ENCODE measurements at places on chromosomes 5 and 9. TPM values are rescaled to one million over a fixed set of nuclear protein-coding genes. Genes with fewer than 3 reads are reported as not detected.

DNA sequence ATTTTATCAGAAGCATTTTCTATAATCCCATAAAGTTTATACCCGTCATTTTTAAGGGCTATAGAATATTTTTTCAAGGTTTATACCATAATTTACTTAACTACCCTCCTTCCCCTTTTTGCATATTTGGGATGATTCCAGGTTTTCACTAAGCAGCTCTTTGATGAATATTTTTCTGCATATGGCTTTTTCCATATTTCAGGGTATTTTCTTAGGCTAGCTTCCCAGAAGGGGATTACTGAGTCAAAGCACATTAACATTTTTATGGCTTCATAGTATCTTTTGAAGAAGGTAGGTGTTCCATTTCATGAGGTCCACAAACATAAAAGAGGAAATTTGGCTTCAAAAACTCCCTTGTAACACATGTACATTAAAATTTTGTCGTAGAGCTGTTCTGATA, 14.6 kb upstream of the COL15A1 start:
- DNase-seq, result no peak

- no peak for DNase-seq
These were observed 16.6 kb upstream of the FBP2 start for GRCh38 chr9:94610181-94610606.

- no peak for DNase-seq
These were observed 6.2 kb downstream of the SLC6A19 start for GRCh38 chr5:1207555-1207954.

Gene NIPAL4
- not detected for total RNA-seq

Gene HEMGN
- not detected for total RNA-seq

Data from pulmonary artery endothelial cell (primary cell).